ENCODE measurements at places on chromosomes 6 and 20. TPM values are rescaled to one million over a fixed set of nuclear protein-coding genes. Genes with fewer than 3 reads are reported as not detected.

DNA sequence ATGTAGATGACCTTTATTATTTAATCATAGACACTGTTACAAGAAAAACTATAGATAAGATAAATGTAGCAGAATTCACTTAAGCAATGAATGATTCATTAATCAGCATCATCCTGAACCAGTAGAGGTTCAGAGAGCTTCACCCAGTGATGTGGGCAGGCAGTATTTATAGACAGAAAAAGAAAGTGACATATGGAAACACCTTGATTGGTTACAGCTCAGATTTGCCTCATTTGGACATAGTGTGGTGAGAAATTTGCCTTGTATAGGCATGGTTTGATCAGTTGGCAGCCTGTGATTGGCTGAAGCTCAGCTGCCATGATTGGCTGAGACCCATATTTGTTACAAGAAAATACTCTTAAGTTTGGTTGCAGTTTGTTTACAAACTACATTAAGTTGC, 4.6 kb downstream of the C6orf58 start:
- no peak for DNase-seq

Gene OPN5
- total RNA-seq, result not detected

Gene ENPP3
- 0.56 TPM for total RNA-seq

Gene DCDC2
- not detected for total RNA-seq

Gene MRPL14
- 33.5 TPM for total RNA-seq

DNA sequence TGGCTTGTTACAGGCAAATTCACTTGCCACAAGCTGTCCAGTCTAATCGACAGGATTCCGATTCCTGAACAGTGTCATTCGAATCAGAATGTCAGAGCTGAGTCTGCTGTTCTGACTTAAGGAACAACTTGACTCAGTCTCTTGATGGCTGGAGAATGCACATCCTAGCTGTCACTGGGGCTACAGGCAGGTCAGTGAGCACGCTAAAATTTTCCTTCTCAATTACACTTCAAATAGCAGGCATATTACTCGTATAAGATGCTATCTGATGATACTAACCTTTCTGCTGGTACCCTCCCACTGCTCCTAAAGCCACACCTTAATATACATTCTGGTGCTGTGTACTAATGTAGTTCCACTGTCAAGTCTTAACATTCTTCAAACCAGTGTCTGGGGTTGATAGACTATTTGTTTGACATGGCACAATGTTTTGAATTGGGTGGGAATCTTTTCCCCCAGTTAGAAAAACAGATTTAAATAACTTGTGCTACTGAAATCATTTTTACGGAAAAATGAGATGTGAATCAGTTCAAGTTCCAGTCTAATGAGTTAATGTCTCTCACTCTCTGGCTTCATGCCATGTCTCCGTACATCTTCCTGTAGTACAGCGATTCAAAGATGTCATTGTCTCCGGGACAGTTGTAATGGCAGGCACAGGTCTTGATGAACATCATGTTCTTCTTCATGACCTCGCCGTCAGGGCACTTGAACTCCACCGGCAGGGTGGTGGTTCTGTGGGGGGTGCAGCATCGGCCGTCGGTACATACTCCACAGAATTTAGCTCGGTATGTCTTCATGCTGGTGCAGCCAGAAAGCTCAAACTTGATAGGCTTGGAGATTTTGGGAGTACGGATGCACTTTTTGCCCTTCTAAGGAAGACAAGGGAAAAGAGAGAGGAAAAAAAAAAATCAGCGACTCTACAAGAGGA, 2.2 kb downstream of the CCN2 start:
- DNase-seq, result peak; percentile 86

DNA sequence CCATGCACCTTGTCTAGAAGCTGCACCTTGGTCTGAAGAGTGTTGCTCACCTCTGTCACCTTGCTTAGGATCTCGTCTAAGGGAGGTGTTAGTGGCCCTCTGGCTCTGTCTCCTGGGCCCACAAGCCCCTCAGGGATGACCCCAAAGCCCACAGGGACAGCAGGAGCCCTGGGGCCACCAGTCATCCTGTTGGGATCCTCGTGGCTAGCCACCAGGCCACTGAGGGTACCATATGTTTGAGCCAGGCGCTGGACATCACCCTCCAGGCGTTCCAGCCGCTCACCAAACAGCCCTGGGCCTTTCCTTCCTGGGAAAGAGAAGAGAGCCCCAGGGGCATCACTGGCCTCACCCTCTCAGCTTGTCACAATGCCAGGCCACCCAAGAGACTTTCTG, 3.9 kb downstream of the EMILIN3 start:
- DNase-seq, result no peak

GRCh38 chr20:3797592-3798372, 1.7 kb downstream of the CDC25B start:
- DNase-seq, result peak; percentile 29

DNA sequence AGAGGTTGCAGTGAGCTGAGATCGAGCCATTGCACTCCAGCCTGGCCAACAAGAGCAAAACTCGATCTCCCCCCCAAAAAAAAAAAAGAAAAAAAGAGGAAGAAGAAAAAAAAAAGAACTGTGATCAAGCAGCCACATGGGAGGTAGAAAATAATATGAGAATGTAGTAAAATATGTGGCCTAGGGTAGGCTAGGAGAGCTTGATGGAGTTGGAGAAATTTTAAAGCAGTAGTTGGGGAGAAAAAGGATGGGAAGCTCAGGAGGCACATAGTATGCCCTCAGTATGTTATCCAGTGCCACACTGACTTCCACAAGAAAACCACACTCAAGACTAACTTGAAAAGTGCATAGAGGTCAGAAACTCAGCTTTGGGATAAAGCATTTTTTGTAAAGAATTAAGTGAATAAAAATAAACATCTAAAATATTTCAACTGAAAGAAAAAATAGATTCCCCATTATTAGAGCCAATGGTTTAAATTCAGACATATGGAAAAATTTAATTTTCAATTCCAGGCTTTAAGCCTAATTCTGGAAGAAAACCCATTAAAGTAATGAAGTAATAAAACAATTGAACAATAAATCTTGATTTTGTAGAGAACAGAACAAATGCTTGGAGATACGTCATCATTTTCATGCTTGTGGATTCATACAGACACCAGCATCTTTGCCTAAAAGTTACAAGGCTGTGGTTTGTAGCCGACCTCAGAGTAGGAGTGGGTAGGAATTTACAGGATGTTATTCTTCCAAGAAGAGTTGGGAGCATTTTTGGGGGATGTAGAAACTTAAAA, 34.7 kb downstream of the PLEKHG1 start:
- DNase-seq, result no peak

Gene ULBP3
- 0.67 TPM for total RNA-seq

Gene TRIM15
- not detected for total RNA-seq

- DNase-seq, result no peak
Observed at GRCh38 chr20:62555642-62556420, 80.0 kb upstream of the GATA5 start.

DNA sequence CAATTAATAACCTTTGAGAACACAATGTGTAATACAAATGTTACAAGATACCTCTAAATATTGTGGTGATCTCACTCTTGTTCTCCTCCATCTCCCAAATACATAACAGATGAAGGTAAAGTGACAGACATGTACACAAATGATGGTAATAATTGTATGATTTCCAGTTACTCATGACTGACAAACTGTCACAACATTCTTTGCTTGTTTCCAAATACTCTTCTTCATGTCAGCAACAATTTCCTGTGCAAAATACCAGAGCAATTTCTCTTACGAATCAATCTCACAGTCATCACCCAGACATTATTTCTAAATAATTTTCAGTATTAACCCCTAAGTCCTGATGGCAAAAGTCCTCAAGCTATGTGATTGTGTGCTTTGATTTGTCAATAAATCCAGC, 92.9 kb downstream of the RPS12 start:
- DNase-seq, result no peak

Gene HRH3
- not detected for total RNA-seq

GRCh38 chr6:81979329-81979728, 226.8 kb upstream of the TENT5A start:
- no peak for DNase-seq

DNA sequence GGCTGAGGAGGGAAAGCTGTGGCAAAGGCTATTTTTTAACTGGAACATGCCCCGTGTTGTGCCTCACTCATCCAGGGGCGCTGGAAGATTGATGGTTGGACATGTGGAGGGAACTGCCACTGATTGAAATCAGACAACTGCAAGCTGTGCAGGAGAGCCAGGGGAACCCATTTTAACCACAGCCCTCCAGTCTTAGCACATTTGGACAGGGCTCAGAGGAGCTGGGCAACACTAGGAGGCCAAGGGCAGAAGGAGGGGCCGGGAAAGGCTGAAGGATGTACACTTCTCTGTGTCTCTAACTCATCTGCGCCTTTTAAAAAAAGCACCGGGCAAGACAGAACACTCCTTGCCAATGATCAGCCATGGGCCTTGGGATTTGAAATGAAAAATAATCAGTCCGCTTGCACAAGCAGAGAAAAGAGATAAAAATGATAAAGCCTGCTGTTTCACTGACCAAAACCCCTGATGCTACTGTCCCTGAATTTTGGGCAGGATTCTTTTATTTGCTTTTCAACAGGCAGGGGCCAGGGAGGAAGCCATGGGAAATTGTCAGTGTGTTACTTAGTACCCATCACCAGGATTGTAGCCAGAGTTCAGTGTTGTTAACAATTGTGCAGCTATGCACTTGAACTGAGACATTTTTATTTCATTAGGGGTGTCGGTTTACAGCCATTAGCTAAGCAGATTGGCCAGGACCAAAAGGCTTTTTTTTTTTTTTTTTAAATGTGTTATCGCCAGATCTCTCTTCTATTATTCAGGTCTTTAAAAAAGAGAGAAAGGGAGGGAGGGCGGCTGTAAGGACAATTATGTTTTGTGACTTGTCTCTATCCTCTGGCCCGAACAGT, 109.3 kb upstream of the EYA4 start:
- DNase-seq, result no peak

Gene LRFN2
- not detected for total RNA-seq

DNA sequence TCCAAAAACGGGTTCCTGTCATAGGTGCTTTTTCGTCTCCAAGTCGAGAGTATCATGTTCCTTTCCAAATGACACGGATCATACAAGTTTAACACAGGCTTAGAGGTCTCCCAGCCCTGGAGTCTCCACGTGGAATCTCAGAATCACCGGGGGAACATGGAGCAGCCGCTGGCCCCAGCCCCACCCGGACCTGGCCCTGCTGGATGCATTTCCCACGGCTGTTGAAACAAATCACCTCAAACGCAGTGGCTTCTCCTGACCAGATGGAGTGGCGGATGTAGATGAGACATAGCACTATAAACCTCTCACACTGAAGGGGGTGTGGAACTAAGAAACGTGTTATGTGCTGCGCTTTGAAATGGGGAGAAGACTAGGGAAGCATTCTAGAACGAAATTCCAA, 70.0 kb upstream of the FRMD1 start:
- no peak for DNase-seq

DNA sequence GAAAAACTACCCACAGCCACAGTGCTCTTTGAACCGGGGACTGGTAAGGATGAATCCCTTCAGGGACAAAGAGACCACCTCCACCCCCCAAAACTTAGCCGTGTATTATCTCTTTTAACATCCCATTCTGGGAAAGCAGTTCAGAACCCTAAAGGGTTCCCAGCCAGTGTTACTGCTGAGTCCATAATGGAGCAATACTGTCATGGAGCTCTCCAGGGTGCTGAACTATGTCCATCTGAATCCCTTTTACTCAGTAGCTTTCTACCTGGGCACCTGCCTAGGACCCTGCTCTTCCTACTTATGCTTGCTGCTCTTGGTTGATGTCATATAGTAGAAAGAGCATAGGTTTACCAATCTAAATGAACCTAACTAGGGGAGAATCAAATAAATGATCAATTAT, 22.3 kb upstream of the SAYSD1 start:
- DNase-seq, result no peak

GRCh38 chr6:138849791-138850190, 53.9 kb downstream of the ECT2L start:
- DNase-seq, result no peak

Gene MOG
- total RNA-seq, result not detected

Gene C6orf132
- 2.3 TPM for total RNA-seq

DNA sequence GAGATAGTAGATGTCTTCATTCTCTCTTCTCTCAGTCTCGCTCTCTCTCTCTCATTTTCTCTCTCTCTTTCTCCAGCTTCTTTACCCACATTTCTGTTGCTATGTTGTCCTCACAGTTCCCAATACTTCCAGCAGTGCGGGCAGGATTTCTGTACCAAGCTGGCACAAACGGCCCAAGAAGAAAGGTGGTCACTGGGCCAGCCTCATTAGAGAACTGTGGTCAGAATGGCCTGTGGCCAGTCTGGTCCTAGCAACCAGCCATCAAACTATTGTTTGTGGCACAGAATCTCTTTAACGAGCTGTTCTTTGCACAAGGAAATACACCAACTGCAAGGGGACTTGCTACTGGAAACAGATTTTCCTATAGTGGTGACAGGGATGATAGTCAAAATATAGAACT, 81.3 kb downstream of the SEL1L2 start:
- DNase-seq, result no peak

Gene NMBR
- total RNA-seq, result not detected

Gene CEP57L1
- 14.4 TPM for total RNA-seq

Gene PNPLA1
- 0.14 TPM for total RNA-seq

- no peak for DNase-seq
Observed at GRCh38 chr20:38075161-38075998, 41.8 kb downstream of the RPRD1B start.

Gene EPPIN
- total RNA-seq, result not detected

DNA sequence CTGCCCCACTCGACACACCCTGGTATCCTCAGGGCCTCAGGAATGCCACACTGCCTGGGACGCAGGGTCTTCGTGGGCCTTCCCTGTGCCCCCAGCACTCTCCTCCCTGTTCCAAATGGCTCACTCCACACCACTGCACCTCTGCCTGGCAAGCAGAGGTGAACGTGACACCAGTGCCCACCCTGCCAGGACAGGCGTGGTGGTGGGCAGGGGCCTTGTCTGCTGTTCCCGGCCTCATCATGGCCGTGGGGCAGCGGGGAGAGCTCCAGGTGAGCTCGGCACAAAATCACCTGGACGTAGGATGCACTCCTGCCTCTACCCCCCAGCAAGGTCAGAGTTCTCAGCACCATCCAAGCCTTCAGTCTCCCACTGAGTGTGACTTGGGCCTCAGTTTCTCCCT, 202.4 kb downstream of the SMOC2 start:
- DNase-seq, result no peak

Gene PPIL6
- total RNA-seq, result 1.2 TPM

Gene ASIP
- total RNA-seq, result not detected

Gene PLTP
- total RNA-seq, result 689 TPM

Gene CLVS2
- not detected for total RNA-seq

All from posterior vena cava (tissue), 2 donors.